ENCODE measurements at places on chromosomes 3 and 15.

DNA sequence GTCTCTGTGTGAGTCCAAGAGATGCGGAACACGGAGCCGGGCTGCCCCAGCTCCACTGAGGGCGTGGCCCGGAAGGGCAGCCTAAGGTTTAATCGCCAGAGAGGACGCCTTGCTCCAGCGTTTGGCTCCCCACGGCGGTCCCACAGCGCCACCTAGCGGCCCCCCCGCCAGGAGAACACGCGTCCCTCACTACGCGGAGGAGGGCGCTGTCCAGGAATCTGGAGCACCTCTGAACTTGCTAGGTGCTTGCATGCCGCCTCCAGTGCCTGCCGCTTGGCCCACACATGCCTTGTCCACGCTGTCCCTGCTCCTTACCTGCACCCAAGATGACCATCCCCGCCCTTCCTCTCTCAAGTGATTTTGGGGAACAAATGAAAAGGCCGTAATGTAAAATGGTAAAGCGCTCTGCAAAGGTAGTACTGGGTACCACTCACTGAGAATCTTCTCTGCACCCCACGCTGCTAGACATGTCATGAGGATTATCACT is 14.4 kb upstream of the MRPS22 start:
- DNase-seq, result peak; percentile 93

GRCh38 chr3:159861369-159861987 is 127.2 kb upstream of the IL12A start:
- no peak for DNase-seq

GRCh38 chr3:179028408-179028807 is 43.2 kb downstream of the ZMAT3 start:
- DNase-seq, result no peak

DNA sequence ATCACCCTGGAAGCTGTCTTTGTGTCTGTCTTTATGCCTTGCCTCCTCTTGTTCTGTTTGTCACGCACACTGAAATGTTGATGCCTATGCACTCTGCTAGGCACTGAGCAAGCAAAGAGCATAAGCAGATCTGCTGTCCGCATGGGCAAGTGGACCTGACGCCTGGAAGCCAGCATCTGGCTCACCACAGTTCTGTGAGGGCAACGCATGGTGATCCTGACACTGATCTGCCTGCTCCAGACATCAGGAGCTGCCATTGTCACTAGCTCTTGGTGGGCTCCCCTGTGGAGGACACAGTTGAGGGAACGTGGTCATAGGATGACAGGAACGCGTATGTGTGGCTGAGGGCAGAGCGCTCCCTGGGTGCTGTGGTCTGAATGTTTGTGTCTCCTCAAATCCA is 234.6 kb downstream of the ADAMTS17 start:
- no peak for DNase-seq

- DNase-seq, result no peak
Observed at GRCh38 chr3:36373084-36373483, 7.2 kb upstream of the STAC start.

GRCh38 chr15:39051626-39052322 is 487.2 kb upstream of the RASGRP1 start:
- DNase-seq, result no peak

DNA sequence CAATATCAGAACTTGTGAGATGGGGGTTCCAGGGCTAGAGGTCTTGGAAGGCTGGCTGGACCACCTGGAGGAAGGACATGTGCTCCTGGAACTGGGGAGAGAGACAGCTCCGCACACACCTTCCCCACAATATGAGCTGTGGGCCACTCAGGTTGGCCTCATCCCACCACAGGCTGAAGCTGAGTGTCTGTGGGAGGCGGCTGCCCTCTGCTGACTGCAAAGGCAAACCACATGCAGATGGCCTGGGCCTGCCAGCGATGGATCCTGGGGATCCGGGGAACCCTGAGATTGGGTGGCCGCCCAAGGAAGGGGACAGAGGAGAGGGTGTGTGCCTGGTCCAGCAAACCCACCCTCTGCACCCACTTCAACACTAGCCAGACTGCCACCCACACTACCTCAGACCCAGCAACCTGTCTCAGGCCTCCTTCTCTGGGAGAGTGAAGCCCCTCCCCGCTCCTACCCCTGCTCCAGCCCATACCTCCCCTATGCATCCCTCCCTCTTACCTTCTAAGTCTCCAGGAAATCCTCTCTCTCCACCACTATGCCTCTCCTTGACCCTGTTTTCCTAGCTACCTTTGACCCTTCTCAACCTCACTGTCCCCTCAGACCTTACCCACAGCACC is 44.8 kb downstream of the CYP11A1 start:
- DNase-seq, result peak; percentile 70

DNA sequence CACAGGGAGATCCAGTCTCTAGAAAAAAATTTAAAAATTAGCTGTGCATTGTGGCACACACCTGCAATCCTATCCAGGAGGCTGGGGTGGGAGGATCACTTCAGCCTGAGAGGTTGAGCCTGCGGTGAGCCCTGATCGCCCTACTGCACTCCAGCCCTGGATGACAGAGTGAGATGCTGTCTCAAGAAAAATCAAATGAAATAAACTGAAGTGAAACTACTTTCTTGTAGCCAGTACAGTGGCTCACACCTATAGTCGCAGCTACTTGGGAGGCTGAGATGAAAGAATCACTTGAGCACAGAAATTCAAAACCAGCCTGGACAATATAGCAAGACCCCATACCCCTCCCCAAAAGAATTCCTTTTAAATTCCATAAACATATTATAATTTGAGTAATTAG is 35.4 kb downstream of the SMARCC1 start:
- no peak for DNase-seq

DNA sequence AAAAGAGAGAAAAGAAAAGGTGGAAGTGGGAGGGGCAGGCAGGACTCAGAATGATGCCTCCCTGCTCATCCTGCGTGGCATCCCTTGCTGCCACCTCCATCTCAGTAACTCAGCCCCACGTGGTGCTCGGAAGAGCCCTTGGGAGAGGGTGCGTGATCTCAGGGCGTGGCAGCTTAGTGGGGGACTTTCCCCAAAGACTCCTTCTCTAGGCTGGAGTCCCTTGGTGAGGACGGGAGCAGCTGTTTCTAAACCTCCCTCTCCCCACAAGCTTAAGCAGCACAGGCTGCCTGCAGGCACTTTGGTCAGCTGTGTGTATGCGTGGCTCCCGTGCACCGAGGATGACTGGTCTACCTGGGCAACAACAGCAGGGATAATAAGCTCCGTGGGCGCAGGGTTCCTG is 7.4 kb upstream of the ANPEP start:
- DNase-seq, result no peak

GRCh38 chr15:34795267-34796081 is at the start of gene ACTC1:
Gene ACTC1, minus strand, starts transcription at chr15:34795549. Its CDS starts 741 bp downstream, at chr15:34794808.
- DNase-seq, result no peak

GRCh38 chr3:102125994-102126368 is 276.7 kb downstream of the NFKBIZ start:
- no peak for DNase-seq

DNA sequence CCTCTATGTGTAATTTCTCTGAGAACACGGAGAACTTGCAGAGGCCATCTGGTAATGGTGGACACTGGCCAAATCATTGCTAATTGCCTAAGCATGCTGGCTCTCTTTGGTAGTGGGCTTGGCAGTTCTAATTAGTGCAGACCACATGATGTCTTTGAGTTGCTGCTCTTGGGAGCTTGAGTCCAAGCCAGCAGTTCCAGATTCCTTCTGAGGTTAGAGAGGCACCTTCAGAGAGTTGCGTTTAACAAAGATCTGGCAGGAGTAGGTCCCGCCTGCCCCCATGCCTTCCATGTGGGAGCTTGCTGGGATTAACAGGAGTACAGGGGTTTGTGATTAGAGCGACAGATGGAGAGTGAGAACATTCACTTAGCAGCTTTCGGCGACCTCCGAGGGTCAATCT is 449.0 kb upstream of the LMCD1 start:
- no peak for DNase-seq

DNA sequence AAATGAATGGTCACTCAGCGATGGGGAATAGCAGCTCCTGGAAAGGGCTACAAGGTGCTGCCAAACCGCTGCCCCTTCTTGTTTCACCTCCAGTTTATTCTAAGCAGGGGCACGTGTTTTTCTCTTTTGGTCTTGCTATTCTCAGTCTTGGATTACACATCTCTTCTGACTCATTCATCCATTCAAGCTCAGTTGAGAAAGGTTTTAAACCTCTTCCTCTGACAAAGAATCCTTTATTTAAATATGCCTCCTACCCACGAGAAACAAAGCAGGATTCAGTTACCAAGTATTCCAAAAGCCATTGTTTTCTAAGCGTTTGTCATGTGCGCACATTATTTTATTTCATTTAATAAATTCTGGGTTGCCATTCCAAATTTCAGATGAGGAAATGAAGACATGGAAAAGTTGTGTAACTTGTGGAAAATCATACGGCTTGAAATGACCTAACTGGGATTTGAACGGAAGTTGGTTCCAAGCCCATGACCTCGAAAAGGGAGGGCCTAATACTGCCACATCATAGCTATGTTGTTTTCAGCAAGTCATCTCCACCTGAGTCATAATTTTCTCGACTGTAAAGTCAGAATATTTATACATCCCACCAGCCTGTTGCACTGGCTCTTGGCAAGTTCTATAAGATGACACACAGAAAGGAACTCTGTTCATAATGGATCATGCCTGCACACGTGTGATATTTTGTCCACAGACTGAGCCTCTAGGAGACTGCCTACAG is 292.0 kb upstream of the SLCO3A1 start:
- DNase-seq, result no peak

DNA sequence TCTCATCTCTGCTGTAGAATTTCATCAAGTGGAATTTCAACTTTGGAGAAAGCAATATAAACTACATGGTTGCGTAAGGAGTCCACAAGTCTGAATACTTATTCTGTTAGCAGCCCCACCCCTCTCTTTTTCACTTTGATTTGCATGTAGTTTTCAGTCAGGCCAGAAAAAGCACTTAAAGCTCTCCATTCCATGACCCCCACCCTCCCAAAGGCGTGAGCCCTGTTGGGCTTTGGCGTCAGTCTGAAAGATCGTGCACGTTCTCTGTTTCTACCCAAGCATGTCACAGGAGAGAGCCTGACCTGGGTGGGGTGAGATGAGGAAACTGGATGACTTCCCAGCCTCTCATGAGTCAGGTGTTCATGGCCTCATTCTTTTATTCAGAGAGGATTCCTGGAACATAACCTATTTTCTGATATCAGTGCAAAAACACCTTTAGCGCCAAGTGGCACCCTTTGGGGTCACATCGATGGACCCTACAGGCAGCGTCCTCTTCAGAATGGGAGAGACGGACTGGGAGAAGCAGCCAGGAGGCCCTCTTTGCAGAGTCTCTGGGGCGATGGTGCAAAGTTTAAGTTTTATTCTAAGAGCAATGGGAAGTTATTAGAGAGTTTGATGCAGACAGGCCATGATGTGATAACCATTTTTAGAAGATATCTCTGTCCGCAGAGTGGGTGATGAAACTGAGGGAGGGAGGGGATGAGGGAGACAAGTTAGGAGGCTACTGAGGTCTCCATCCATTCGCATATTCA is 55.8 kb downstream of the LSM3 start:
- DNase-seq, result no peak

- DNase-seq, result no peak
Observed at GRCh38 chr3:52742418-52743041, 28.2 kb downstream of the NEK4 start.

GRCh38 chr15:36966708-36967107 is 133.6 kb downstream of the MEIS2 start:
- no peak for DNase-seq

- DNase-seq, result no peak
Observed at GRCh38 chr3:112900113-112900512, 53.4 kb upstream of the CD200R1L start.

- DNase-seq, result no peak
Observed at GRCh38 chr3:2920103-2920502, 190.1 kb downstream of the IL5RA start.

- no peak for DNase-seq
Observed at GRCh38 chr15:84944861-84945260, 36.8 kb upstream of the PDE8A start.

DNA sequence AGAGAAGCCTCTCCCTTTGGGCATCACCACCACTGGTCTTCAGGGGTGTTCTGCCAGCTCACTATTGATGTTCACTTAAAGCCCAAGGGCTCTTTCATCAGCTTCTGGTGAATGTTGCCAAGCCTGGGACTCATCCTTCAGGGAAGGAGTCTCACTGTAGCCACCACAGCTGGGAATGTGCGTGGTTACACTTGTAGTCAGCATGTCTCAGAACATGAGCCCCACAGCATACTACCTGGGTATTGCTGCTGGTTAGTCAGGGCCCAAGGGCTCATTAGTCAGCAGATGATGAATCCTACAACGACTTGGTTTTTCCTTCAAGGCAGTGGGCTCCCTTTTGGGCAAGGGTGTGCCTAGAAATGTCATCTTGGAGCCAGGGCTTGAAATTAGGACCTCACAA is 412.9 kb downstream of the VGLL3 start:
- no peak for DNase-seq

DNA sequence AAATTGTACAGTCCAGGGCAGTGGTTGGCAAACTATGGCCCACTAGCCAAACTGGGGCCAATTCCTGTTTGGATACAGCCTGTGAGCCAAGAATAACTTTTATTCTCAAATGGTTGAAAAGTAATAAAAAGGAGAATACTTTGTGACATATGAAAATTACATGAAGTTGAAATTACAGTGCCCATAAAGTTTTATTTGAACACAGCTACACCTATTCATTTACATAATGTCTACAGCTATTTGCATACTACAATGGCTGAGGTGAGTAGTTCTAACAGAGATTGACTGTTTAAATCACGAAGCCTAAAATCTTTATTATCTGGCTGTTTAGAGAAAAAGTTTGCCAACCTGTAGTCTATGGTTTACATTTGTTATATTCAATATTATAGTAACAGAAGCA is 600.1 kb downstream of the MAGI1 start:
- DNase-seq, result no peak

GRCh38 chr15:101451266-101451799 is 38.2 kb downstream of the PCSK6 start:
- DNase-seq, result no peak

GRCh38 chr3:136632625-136633081 is 119.5 kb downstream of the STAG1 start:
- DNase-seq, result no peak

DNA sequence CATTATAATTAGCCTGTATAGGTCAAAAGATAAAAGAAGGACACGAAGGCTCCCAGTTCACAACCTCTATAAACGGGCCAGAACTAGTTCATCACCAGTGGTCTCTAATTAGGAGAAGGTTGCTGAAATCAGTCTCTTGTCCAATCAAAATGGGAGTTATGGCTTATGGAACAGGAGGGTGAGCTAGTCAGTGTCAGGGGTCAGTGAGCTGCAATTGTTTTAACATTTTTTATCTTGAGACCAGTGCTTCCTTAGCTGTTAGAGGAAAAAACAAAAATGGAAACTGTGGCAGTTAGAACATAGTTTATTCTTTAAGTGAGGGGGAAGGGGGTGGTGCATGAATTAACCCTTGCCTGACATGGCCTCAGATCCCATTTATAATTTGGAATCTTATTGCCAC is 141.7 kb downstream of the KCNMB2 start:
- DNase-seq, result no peak

DNA sequence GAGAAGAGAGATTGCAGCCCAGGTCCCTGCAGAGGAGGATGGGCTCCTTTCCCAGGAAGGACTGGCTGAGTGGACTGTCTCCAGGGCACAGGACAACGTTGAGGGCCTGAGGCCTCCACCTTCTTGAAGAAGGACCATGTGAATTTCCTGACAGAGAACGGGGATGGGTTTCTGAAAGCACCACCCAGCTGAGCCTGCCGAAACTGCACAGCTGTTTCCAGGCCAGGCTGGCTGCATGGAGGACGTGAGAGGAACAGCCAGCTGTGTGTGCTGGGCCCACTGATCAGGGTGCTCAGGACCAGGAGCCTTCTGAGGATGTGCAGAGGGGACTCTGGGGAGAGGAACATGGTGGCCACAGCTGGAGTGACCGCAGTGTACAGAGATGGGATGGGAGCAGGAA is 39.2 kb downstream of the HMCES start:
- DNase-seq, result no peak

- no peak for DNase-seq
Observed at GRCh38 chr3:123790254-123791072, 93.7 kb downstream of the MYLK start.
